HS-27A (cell line): ENCODE measurements at places on chromosomes 5 and 9.

DNA sequence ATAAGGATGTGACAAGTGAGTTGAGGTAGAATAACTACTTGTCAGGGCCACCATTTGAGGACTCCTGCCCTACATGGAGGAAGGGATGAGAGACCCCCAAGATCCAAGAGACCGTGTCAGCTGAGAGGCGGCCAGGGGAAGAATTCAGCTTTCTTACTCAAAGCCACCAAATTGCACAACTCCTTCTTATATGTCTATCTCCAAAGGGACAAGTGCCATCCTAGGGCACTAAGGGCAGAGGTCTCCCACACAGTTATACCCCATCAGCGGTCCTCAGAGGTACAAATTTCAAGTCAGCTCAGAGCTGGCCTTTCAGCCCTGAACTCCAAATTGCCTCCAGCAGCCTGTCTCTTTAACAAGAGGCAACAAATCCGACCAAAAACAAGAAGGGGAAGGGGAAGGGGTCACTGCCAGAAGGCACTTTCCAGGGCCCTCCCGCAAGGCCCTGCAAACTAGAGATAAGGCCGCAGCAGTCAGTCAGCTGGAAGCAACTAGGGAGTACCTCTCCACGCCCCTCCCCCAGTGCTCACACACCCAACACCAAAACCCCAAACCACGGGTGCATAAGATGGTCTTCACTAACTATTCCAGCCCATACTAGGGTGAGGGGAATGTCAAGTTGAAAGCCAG is 6.1 kb upstream of the STOML2 start:
- DNase-seq, result no peak

DNA sequence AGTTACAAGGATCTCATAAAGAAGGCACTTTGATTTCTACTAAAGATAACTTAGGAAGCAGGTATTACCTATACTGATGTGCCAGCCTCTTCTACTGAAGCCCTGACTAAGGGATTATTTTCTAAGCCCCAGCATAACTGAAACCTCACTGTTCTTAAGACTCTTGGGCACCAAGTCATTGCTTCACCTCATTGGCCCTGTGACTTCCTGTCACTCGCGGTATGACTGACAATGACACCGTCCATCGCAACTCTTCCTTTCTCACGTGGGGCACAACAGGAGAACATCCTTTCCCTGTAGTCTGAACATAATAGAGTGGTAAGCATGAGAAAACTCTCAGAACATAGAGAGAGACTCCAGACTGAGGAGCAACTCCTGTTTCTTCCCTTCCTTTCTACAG is 6.4 kb downstream of the OR2V2 start:
- DNase-seq, result no peak

DNA sequence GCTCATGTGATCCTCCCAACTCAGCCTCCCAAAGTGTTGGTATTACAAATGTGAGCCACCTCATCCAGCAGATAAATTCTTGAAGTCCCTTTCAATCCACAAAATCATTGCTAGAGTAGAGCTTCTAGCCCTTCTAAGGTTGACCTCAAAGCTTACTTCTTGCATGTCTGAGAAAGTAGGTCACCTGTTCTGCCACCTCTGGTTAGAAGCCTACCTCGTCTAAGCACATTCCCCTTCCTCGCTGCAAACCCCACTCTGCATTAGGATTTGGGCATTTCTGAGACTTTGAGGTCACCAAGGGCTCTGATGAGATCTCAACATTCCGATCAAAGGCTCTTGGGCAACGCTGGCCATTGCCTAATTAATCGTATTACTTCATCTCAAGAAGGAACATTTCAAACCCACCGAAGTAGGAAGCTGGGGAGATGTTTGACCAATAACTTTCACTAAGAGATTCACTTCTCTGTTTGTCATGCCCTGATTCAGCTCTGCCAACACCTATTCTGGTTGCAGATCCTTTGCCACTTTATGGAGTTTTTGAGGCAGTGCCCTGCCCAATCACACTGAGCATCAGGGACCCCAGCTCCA is 8.6 kb downstream of the ADAM19 start:
- DNase-seq, result no peak

GRCh38 chr9:90062982-90063381 is 458.2 kb downstream of the GADD45G start:
- DNase-seq, result no peak

- DNase-seq, result no peak
These were observed 168.3 kb upstream of the OTULINL start for GRCh38 chr5:14413331-14413750.

- DNase-seq, result no peak
These were observed 71.7 kb downstream of the ADAMTS2 start for GRCh38 chr5:179273441-179274145.

DNA sequence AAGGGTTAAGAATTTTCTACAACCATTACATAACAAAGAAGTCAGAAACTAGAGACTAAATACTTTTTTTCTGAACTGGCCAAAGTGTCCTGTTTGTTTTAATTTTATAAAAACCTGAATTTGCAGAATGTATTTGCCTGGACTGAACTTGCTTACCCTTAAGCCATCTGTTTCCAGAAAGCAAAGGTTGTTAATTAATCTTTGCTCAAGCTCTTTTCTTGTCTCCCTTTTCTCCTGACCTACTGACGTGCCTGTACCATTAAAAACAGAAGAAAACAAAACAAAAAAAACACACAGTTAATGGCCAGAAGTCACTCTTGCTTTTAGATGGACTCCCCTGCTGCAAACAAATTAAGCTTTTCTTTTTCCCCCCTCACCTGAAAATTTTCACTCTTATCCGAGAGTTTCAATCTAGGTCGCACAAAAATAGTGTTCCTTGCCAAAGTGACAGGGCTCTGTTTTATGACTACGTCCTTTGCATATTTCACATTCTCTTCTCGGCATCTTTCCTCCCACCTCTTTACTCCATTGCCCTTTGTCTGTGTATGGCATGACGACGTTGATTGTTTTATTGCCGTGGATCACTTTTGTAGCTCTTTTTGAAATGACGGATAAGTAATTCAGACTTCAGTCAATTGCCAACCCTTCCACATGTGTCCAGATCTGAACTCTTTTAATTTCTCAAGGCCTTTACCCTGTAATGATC is 333.8 kb upstream of the GRIN3A start:
- no peak for DNase-seq

DNA sequence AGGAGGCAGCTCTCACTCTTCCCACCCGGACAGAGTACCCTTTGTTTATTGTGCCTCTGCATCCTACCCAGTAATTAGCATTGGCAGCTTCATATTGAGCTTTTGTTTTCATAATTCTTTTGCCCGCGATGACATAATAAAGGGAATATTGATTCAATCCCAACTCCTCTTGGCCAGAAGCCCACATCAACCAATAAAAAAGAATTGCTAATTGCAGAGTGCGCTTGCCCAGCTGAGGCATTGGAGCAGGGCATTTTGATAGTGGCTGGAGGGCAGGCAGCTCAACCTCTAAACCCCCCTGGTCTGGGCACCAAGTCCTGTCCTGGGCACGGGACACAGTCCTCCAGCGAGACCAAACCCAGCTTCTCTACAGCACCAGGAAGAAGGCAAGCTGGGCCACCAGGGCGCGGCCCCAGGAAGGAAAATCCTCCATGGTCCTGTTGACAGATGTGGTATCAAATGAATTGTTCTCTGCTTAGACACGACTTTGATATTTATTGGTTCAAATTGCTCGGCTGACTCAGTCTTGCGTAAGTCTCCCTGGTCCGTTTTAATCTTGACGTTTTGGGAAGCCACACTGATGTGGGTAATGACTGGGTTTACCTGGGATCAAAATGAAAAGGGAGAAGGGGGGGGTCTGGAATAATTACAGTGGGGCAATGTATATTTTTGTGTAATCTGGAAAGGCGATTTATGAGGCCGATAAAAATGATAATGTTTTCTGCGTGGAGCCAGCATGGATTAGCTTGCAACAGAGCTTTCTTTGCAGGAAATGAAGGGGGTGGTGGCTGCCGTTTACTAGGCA is 220.7 kb upstream of the MSX2 start:
- DNase-seq, result no peak

DNA sequence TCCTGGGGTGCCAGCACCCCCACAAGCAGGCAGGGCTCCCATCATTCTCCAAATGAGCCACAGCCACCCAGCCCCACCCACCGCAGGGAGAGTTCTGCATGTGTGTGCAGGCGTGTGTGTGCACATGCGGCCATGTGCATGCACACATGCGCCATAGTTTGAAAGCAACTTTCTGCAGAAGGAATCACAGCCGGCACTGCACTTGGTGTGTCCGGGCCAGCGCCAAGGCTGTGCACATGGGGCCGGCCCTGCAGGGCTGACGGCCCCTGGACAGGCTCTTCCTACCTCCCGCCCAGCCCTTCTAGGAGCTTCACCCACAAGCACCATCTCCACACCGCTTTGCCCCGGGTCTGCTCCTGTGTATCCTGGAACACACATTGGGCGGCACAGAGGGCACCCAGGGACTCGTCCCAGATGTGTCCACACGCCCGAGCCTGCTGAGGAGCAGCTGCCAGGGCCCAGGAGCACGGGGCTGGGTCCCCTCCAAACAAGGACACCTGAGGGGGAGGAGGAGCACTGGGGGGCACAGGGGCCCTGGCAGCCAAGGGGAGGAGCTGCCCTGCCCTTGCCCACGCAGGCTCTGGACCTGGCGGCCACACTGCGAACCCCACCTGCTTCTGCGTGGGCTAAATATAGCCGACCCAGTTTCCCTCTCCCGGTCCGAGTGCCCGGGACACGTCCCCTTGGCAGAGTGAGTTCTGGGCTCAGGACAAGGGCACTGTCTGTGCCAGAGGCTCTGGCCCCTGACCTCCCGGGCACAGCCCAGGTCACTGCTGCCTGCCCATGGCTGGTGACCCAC is 19.1 kb downstream of the TPPP start:
- no peak for DNase-seq
